ENCODE measurements at places on chromosomes 5 and 9.
A peak's percentile ranks its signal among the peaks of the same experiment; 100 is the strongest.

DNA sequence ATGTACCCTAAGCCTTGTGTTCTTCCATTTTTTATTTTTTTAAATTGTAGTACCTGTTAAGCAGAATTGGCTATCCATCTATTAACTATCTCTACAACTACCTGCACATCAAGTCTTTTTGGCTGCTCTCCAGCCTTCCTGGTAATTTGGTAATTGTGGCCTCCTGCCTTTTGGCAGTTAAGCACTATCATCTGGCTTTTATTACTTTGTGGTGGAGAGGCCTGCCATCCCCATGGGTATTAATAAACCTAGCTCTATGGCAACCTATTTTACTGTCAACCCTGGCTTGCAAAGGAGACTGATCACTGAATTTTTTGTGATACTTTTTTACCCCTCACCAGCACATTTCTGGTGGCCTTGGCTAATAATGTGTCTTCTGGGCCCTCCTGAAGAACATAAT is 20.5 kb downstream of the SELENOP start:
- DNase-seq, result no peak

DNA sequence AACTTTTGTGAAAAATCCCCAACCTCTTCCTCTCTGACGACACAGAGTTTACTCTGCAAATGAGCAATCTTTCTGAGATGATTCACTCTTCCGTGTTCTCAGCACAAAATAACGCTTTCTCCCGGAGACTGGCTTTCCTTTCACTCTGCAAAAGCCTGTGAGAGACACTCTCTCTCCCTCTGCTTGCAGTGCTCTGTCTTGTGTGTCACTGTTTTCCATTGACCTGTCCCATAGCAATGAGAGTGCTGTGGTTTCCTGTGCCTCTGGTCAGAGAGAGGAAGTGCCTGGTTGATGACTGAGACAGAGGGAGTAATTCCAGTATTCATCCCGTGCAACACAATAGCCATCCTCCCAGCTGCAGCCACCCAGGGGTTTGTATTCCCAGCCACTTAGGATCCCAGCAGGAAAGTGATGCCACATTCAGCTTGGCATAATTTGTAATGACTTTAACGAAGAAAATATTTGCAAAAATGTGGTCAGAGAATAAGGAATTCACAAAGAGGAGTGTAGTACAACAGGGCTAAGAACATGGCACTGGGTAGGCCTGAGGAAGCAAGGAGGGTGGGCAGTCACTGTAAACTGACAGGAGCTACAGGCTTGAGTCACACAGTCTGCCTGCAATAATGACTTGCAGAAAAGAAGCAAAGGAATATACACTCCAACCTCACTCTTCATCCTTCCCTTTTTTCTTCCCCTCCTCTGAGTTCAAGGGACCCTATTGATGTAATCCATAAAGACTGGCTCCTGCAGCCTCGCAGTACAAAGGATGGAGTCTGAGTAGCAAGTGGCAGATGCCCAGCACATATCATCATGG is 463.5 kb upstream of the RGMB start:
- peak; percentile 96 for DNase-seq

GRCh38 chr9:94005272-94005901 is 50.2 kb upstream of the BARX1 start:
- no peak for DNase-seq

DNA sequence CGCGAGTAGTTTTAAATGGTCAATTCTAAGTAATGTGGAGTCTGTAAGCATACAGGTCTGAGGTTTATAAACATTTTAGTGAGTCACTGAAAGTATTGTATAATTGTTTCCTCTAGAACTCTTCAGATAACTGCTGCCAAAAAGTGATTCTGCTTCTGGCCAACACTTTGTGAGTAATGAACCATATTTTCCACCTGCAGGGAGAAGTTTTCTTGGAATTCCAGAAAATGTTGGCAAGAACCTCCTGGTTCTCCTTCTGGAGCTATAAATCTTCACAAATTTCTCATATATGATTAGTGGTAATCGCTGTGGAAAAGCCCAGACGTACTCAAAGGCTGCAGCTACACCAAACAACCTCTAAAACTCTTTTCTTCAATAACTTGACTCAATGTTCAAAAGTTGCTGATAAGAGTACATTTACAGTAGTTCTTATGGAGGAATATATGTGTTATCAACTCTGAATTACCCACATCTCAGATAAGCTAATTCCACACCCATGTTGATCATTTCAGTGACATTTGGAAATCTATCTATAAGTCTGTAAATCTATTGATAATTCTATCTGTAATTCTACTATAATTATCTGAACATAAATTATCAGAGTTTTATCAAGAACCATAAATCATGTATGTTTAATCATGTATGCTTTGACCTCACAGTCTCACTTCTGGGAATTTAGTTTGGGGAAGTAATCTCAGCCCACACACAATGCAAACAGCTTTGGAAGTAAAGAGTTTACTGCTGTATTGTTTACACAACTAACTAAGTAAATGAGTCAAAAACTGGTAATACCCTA is 74.1 kb downstream of the FNBP1 start:
- DNase-seq, result peak; percentile 65

- no peak for DNase-seq
These were observed 5.9 kb downstream of the FAM193B start for GRCh38 chr5:177548495-177548894.

Data from AG04449 (cell line).